B cell (primary cell): ENCODE measurements at places on chromosomes 6 and 20. TPM values are rescaled to one million over a fixed set of nuclear protein-coding genes. Genes with fewer than 3 reads are reported as not detected.

- DNase-seq, result no peak
Measured at GRCh38 chr6:11773581-11773980, 5.0 kb downstream of the ADTRP start.

GRCh38 chr6:73579389-73579788 lies 58.6 kb upstream of the EEF1A1 start:
- DNase-seq, result no peak

DNA sequence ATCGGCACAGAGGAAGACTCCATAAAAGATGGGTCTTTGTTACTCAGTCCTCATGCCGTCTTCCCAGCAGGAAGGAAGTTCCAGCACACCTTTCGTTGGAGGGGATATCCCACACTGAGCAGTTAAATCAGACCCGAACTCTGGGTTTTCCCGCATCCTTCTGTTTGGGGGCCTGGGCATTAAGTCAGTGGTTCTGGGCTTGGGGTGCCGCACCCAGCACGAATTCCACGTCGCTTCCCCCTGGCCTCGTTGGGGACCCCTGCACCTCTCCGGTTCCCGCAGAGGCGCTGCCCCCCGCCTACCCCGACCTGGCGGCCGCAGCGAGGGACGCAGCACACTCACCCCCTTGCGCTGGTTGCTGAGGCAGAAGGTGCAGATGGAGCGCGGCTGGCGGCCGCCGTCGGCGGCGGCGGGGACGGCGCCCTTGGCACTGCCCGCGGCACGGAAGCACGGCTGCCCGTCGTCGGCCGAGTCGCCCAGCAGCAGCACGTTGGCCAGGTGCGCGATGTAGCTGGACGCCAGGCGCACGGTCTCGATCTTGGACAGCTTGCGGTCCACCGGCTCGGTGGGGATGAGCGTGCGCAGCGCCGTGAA lies 641 bp downstream of the TCF15 start:
- no peak for DNase-seq

DNA sequence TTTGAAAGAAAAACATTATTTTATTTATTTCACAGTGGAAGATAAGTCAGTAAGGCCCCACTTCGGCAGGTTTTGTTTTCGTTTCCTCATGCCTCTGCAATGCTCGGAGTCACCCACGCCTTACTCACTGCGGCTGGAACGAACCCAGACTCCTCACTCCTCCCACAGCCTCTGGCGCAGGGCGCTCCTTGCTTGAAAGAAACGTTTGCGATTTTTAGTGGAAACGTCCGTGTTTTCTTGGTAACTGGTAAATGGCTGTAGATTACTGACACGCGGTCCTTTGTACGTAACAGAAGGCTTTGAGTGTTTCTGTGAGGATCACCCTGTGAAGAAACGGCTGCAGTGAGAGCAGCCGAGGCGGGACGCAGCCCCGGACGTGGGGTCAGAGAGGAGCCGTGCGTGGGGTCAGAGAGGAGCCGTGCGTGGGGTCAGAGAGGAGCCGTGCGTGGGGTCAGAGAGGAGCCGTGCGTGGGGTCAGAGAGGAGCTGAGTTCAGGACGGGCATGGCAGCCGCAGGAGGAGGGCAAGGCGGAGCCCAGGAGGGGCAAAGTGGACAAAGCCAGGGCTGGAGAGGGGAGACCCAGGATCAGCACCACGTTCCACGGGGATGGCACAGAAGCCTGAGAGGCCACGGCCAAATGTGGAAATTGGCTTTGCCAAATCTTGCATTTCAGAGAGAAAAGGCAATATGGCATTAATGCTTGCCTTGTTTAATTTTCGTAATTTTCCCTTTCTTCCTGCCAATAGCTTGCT lies 198.6 kb upstream of the THBS2 start:
- no peak for DNase-seq

- DNase-seq, result no peak
Measured at GRCh38 chr6:142937986-142938385, 7.0 kb downstream of the HIVEP2 start.

DNA sequence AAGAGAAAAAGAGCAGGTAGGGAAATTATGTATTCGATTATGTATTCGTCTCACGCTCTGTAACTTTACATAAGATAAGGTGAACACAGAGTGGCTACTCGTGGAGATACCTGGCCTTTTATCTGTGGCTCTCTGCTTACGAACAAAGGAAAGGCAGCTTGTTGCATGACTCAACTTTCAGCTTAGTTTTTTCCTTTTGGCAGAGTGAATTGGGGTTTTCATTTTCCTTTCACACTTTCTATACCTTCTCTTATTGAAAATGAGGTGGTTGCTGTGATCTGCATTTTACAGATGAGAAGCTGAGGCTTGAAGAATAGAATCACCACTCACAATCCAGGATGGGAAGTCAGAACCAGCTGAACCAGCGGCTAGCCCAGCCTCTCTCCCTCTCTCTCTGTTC lies 13.3 kb upstream of the KCNK15 start:
- no peak for DNase-seq

DNA sequence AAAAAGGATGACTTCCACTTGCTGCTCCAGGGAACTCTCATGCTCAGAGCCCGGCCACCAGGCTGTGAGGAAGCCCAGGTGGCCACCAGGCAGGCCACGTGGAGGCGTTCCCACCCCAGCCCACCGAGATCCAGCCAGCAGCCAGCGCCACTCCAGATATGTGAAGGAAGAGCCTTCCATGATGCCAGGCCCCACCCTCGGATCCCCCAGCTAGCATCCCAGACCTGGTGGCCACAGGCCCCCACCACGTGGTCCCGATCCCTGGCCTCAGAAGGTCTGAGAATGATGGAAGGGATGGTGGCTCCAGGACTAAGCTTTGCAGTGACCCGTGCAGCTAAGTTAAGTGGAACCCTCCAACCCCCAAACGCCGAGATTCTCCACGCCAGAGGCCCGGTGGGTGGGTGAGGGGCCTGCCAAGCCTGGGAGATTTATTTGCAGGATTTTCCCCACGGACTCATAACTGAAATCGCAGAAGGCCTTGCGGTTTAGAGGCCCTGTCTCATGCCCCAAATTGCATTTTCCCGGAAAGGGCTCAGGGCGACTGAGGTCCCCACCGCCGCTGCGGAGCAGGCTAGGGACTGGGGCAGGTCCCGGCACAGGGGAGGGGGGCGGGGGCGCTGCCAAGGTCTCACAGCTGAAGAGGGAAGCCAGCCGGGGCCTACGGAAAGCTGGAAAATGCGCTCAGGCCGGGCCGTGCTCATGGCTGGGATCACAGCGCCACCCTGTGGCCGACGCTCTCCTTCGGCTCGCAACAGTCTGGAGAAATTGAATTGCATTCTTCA lies 31.1 kb upstream of the CST7 start:
- DNase-seq, result peak; percentile 32

DNA sequence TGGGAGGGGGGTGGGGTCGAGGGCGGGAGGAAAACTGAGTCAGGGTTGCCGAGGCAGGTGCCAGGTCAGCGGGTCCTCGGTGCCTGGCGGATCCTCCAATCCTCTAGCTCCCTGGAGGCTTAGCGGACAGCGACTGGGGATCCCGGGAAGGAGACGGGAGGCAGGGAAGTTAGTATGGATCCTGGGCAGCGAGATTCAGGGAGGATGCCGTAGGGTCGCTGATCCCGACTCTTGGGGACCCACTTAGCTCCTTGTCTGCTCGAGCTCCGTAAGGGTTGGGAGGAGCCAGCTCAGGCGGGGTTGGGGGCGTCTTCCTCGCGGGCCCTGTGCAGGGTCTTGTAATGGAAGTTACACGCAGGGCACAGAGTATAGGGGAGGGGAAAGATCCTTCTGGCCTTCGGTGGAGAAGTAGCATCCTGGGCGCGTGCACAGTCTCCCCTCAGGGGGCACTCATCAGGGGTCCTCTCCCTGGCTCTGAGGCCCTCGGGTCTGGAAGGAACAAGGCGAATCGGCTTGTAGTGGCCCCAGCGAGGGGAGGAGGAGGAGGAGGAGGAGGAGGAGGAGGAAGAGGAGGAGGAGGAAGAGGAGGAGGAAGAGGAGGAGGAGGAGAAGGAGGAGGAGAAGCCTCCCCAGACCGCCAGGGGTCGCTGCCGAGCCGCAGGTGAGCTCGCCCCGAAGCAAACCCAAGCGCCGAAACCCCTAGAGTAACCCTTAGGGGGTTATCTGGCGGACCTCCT lies 6.4 kb upstream of the SLC12A5 start:
- peak; percentile 80 for DNase-seq

- DNase-seq, result no peak
Measured at GRCh38 chr6:151434369-151434768, 17.6 kb downstream of the RMND1 start.

- DNase-seq, result no peak
Measured at GRCh38 chr6:74167511-74167910, 471.5 kb downstream of the CD109 start.

DNA sequence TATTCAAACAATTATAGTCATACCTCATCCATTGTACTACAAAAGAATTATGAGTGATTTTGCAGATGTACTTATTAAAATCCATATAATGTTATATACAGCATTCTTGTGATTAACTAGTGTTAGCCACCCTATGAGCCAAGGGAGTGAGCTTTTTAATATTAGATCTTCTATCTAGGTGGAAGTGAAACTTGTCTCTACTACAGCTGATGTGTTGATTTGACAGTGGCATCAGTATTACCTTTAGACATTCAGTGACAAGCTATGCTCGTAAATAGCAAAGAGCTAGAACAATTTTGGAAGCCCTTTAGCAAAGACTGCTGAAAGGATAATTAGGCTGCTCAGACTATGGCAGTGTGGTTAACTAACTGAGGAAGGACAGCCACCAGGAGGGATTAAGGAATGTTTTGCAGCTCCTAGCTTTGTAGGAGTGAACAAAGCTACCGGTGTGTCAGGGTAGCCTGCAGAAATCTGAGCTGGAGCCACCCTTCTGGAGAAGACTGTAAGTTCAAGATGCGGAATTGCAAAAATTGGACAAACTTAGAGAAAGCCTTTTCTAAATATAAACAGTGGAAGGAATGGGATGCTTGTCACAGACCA lies 73.7 kb downstream of the AFG1L start:
- peak; percentile 35 for DNase-seq

- DNase-seq, result no peak
Measured at GRCh38 chr6:14986370-14986769, 259.5 kb upstream of the JARID2 start.

DNA sequence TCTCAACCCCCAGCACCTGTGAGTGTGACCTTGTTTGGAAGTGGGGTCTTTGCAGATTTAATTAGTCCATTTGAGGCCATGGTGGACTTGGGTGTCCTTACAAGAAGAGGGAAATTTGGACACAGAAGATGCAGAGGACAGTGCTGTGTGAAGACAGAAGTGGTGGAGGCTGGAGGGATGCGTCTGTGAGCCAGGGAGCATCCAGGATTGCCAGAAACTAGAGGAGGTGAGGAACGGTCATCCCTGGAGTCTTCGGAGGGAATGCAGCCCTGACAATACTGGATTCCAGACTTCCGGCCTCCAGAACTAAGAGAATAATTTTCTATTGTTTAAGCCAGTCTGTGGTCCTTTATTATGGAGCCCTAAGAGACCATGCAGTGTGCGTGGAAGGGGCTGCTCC lies 22.9 kb upstream of the NPBWR2 start:
- DNase-seq, result no peak

GRCh38 chr20:19712721-19713260 lies 45.3 kb upstream of the RIN2 start:
- DNase-seq, result no peak

DNA sequence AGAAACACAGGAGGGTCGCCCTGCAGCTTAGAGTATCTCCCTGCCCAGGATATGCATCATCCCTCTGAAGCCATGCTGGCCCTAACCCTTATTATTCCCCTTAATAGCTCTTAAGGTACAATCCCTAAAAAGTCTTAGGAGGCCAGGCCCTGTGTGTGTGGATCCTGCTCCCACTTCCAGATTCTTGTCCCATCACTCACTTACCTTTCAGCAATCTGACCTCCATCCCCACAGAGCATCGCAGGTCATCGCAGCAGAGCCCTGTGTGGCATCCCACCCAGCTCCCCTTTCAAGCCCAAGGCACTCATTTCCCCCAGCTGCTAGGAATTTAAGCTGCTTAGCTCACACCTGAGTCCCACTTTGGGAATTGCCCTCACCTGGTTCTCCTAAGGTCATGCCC lies 223.8 kb upstream of the SMLR1 start:
- no peak for DNase-seq

- no peak for DNase-seq
Measured at GRCh38 chr20:11790046-11790445, 127.6 kb upstream of the BTBD3 start.

- no peak for DNase-seq
Measured at GRCh38 chr6:41040101-41040939, 1.3 kb upstream of the UNC5CL start.

DNA sequence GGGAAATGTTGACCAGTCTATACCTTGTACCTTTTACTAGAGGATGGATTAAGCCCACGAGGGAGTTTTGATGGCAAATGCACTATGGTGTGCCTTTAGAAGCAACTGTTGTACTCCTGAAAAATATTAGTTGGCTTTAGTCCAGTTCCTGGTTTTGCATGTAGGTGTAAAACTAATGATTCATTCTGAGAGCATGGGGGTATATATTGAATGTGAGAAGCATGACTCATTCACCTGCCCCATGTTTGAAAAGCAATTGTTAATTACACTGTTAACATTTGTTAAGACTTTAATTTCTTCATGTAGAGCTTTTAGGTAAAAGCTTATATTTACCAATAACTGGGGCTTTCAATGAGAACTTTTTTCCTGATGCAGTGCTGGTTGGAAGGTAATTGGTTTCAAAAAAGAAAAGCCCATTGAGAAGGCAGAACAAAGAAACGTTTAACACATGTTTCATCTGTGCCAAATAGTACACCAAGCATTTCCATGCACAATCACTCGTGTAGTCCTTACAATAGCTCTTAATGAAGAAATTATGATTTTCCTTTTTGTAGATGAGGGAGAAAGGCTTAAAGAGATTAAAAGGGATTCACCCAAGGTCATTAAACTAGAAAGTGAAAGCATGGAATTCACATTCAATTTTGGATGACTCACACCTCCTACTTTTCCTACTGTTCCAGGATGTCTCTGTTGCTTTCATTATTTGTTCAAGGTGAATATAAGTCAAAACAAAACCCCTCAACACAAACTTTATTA lies 134.1 kb downstream of the CCDC170 start:
- DNase-seq, result no peak

DNA sequence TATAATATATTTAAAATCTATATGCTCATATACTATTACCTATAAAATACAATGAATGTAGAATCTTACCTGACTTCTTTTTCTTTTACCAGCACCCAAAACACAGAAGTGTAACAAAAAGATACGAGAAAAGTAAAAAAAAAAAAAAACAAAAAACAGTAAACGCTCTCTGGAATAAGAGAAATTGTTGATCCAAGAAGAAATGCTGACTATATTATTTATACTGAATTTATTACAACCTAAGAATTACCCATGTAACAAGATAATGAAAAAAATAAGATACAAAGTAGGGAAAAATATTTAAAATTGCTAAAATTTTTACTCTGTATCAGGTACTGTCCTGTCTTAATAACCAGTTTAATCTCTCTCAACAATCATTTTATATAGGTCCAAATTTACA lies 787.9 kb upstream of the MAN1A1 start:
- no peak for DNase-seq

Gene KCNK16
- polyA plus RNA-seq, result not detected in 2 replicates

Gene LCA5
- 0.12 and 0.14 TPM in 2 replicates for polyA plus RNA-seq

Gene TASP1
- 6.4 and 11.6 TPM in 2 replicates for polyA plus RNA-seq

Gene SLC22A16
- not detected in 2 replicates for polyA plus RNA-seq

Gene SLC17A2
- polyA plus RNA-seq, result not detected in 2 replicates

Gene SLC17A1
- not detected in 2 replicates for polyA plus RNA-seq

Gene FARS2
- 20.1 and 33.0 TPM in 2 replicates for polyA plus RNA-seq
